ENCODE measurements at places on chromosomes 5 and 9.

- no peak for DNase-seq
Measured at GRCh38 chr5:154652746-154653417, 102.3 kb upstream of the LARP1 start.

DNA sequence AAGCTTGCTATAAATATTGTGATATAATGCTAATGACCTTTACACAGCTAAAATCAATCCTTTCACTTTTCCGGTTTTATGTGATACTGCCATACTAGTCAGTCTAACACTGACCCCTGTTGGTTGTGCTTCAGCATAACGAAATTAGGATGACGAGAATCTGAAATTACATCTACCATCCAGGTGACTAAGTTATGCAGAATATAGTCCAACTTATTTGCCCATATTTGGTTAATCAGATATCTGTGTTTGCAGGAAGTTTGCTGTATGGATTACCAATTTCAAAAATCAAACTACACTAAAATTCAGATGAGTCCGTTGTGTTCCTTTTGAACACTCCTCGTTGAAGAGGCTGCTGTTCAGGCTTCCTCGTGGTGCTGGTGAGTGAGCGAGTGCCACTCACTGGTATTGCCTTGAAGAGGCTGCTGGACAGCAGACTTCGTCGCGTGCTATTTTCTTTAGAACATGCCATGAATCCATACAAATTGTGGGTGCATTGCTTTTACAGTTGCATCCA, 32.5 kb downstream of the TENT4A start:
- DNase-seq: peak; percentile 47

- no peak for DNase-seq
Measured at GRCh38 chr5:152125661-152126205, 201.1 kb upstream of the GLRA1 start.

DNA sequence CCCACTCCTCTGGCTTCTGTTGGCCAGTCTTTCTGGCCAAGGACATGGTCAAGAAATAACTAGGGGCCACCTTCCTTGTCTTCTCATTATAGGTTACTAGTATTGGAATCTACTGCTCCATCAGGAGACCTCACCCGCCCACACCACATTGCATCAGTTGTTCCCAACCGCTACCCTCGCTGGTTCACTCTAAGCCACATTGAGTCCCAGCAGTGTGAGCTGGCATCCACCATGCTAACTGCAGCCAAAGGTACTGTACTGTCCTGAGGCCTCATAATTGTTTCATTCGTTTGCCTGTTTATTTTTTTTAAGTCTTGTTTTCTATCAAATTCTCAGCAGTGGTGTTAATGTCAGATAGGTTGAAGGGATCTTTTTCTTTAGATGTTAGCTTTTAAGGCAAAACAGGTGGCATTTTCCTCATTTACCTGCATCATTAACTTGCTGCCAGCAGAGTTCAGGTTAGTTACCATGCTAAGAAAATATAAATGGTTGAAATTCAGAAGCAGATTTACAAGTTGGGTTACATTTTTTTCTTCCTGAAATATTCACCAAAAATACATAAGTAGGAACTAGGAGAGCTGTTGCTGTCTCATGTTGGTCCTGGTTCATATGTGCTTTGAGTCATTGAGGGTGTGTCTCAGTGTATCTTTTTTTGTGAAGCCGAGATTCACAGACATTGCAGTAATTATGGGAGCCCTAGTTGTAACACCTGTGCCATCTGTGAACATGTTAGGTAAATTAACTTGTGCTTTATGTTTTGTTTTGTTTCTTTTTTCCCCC, 206.9 kb downstream of the ZSWIM6 start:
- no peak for DNase-seq

- DNase-seq: no peak
Measured at GRCh38 chr9:137110147-137110910, 4.2 kb downstream of the DPP7 start.

DNA sequence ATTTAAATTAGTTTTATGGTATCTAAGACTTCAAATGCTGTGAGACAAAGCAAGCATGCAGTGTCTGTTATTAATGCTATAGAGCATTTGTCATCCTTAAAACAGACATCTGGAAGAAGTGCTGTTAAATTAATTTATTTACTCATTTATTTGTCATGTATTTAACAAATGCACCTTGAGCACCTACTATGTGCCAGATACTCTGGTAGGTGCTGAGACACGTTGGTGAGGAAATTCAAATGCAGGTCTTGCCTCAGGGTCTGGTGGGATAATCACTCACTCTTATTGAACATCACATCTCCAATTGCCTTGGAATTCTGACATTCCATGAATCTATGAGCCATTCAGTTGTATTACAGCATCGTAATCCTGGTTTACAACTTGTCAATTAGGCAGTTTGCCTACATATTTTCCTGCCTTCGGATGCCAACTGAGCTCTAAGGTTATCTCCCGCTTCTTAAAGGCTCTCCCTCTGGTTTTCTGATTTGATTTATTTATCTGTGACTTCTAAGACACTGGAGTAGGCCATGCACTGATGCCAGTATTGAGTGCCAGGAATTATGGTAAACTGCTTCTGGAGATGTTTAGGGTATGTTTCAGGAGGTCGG, 56.0 kb upstream of the RPS23 start:
- no peak for DNase-seq

DNA sequence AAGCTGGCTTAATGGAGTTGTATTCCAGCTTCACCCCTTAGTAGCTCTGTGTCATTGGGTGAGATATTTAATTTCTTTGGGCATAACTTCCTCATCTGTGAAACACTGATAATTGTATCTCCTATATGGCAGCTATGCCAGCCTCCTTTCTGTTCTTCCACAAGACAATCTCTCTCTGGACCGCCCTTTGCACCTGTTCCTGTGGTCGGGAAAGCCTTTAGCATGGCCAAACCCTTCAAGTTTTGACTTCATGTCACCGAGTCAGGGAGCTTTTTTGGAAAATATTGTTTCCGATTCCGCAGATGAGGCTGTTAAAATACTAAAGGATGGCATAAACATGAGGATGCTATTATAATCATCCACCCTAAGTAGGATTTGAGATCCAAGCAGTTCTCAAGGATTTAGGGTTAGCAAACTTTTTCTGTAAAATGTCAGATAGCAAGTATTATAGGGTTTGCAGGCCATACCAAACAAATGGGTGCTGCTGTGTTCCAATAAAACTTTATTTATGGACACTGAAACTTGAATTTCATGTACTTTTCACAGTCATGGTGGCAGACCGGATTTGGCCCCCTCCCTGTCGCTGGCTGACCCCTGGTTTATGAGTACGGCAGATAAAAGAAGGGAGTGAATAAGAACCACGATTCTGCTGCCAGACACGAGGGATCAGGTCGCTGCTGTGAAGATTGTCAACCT, 695 bp upstream of the NDFIP1 start:
- no peak for DNase-seq

DNA sequence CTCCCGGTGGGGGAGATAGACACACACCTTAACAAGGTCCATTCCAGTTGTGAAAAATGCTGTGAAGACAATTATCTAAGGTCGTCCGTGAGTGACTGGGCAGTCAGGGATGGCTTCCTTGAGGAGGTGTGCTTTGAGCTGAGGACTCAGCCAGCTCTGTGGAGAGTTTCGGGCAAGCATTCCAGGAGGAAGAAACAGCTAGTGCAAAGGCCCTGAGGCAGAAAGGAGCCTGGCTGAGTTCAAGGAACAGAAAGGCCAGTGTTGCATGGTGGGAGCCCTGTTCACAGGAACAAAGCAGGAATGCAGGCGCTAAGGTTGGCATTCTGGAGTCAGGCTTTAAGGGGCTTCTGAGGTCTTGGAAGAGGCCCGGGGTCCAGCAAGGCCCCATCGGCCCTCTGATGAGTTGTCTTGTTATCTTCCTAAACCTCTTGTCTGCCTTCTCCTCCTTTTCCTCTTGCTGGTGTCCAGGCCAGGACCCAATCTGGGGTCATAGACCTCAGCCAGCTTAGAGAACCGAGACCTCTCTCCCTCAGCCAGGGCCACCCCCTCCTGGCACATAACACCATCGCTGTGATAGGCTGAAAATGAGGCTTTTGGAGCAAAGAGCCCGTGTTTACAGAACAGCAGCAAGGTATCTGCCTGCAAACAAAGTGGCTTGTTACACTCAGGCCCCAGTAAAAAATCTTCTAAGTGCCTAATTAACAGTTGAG, 270.2 kb upstream of the MVB12B start:
- no peak for DNase-seq

- DNase-seq: no peak
Measured at GRCh38 chr5:127686424-127686823, 16.8 kb upstream of the CCDC192 start.

DNA sequence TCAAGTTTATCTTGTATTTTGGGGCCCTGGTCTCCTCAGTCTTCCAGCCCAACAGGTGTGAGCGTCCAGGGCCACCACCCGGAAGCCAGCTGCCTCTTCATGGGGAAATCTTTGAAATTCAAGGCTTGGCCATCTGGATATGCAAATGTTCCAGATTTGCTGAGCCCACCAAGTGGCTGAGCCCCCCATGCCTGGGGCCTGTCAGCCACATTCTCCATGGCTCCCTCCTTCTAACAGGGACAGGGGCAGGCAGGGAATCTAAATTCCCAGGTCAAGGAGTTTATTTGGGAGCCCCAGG, 14.2 kb upstream of the CXXC5 start:
- DNase-seq: no peak

DNA sequence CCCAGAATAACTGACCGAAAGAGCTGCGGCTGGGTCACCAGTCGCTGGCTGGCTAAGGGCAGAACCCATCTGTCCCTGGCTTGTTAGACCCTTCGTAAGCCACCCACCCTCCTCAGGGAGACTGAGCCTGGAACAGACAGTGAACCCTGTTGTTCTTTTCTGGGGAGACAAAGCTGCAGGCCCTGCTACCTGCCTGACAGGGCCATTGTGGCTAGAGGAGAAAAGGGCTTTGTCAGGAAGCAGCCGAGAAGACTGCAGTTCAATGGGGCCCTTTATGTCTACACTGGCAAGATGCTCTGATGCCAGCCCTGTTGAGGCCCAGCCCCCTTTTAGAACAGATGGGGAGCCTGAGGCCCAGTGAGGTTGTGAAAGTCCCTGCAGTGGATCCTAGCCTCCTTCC, 3.7 kb upstream of the NIPAL4 start:
- no peak for DNase-seq

GRCh38 chr5:172142709-172143215, 45.3 kb downstream of the STK10 start:
- DNase-seq: no peak

DNA sequence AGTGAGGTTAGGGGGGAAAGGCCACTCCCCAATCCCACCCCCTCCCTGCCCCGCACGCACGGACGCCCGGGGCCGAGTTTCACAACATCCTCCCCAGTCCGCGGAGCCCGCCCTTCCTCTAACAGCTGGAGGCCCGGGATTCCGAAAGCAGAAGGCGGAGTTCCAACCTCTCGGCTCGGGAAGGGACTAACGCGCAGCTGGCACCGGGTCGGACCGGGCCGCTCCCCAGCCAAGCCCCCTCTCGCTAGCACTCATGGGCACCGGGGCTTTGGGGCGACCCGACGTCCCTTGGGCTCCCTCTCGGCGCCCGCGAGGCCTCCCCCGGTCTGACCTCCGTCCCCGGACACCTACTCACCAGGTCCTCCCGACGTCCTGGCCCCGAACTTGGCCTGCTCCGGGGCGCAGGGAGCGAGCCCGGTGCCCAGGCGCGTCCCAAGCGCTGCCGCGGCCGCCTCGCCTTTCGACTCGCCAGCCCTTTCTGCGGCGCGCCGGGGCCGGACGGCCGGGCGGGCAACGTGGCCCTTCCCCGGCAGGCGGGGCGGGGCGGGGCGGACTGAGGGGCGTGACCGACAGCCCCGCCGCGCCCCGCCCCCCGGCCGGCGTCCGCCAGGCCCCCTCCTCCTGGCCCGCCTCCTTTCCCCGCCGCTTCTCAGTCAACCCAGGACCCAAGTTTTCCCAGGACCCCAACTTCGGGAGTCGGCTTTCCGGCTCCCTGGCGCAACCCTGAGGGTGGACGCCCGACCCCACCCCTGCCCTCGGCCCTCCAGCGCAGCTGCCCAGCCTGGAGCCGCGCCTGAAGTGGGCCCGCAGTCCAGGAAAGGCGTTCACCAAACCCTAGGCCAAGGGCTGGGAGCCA, at the start of gene MGAT1:
Gene MGAT1 (minus strand): TSS at position 482 of the 856 bp plus-strand sequence. CDS start 9,835 bp downstream, outside the sequence.
- no peak for DNase-seq

GRCh38 chr9:18037981-18038380, 436.0 kb upstream of the ADAMTSL1 start:
- no peak for DNase-seq

- no peak for DNase-seq
Measured at GRCh38 chr9:70399141-70399540, 15.3 kb downstream of the KLF9 start.

- peak; percentile 81 for DNase-seq
Measured at GRCh38 chr5:4116834-4117233, 521.2 kb downstream of the IRX1 start.

DNA sequence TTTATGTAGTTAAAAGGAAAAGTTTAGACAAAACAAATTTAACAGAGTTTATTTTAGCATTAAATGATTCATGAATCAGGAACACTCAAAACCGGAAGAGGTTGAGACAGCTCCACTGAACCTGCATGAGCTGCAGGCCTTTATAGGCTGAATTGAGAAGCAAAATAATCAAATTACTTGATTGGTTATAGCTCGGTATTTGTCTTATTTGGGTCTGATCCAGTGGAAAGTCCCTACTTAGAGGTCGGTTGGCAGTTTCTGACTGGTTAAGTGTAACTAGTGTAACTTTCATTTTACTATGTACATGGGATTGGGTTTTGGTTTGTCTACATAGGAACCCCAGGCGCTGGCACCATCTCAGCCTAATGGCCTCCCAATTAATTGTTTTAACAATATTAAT, 74.1 kb upstream of the PIK3R1 start:
- DNase-seq: no peak

GRCh38 chr5:62483556-62483955, 71.0 kb downstream of the IPO11 start:
- no peak for DNase-seq

GRCh38 chr9:134913041-134913712, 4.5 kb downstream of the FCN1 start:
- no peak for DNase-seq

GRCh38 chr9:85647571-85647970, 94.2 kb downstream of the AGTPBP1 start:
- DNase-seq: no peak

GRCh38 chr9:23743036-23743435, 83.0 kb downstream of the ELAVL2 start:
- no peak for DNase-seq

- DNase-seq: no peak
Measured at GRCh38 chr9:4980086-4980727, 4.9 kb upstream of the JAK2 start.

DNA sequence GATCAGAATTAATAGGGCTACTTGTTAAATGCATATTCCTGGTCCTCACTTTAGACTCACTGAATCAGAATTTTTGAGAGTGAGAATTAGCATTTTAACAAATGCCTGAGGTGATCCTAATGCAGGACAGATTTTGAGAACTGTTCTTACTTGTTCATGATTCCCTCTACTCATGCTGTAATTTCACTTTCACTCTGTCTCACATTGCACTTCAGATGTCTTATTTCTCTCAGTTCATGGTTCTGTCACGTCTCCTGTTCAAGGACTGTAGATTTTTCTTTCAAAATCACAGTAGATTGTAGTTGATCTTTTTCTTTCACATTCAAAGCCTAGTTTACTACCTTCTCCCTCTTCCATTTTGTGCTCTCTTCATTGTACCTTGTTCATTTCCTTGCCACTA, 54.3 kb downstream of the ADGRV1 start:
- DNase-seq: no peak

- DNase-seq: no peak
Measured at GRCh38 chr9:87270221-87270847, 227.3 kb upstream of the DAPK1 start.

GRCh38 chr9:93203718-93204469, 20.0 kb downstream of the WNK2 start:
- DNase-seq: no peak

- no peak for DNase-seq
Measured at GRCh38 chr9:103025796-103026195, 30.7 kb downstream of the CYLC2 start.

- no peak for DNase-seq
Measured at GRCh38 chr5:179414459-179415261, 69.4 kb upstream of the ADAMTS2 start.
